T-helper 9 cell (primary cell): ENCODE measurements at places on chromosomes 3 and 15.

DNA sequence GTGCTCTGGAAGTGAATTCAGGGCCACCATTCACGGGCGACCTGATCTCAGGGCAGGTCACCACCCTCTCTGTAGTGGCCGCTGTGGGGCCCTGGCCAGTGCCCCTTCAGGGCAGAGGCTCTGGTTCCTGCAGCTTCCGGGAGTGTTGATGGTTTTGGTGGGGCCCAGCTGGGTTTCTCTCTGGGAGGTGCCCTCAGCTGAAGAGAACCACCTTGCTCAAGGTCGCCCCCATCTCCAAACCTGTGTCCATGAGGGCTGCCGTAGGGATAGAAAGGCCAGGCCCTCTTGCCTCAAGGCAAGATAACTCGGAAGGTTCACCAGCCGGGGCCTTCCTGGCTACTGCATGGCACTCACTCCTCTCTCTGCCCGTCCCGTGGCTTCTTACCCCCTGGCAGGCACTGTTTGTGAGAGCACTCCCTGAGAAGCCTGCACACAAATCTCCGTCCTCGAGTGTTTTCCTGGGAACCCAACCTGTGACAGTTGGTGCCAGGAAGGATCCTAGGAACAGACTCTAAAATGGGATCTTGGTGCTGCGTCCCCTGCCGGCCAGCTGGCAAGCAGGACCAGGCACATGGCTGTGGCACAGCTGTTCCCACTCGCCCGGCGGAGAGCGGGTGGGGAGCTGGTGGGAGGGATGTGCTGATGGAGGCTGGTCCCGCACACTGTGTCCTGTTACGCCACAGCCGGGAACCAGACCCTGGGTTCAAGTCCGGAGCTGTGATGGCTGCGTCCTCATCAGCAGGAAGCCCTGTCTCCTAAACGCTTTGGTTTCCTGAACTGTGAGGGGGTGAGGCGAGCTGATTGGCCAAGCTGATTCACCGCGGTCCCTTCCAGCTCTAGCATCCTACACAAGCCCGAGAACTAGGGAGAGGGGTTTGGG, 23.2 kb upstream of the PIGZ start:
- DNase-seq = no peak

DNA sequence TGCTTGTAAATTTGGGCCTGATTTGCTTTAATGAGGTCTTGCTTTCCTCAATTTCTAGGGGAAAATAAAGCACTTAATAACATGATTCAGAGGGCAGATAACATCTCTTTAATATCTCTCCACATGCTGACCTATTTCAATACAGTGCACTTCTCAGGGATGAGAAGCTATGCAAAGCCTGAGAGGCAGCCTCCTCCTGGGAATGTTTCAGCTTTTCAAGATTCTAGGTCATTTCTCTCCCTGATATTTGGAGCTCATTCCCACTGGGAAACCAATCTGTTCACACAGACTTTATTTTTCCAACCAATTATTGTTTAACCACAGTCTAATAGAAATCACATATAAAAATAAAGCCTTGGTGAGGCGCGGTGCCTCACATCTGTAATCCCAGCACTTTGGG, 67.0 kb upstream of the LSAMP start:
- no peak for DNase-seq

- no peak for DNase-seq
These were observed 96.7 kb downstream of the ATP10A start for GRCh38 chr15:25766417-25766816.

- no peak for DNase-seq
These were observed 258.7 kb upstream of the PPP2R3A start for GRCh38 chr3:135706758-135707375.

- DNase-seq = no peak
These were observed 1155.5 kb downstream of the TBL1XR1 start for GRCh38 chr3:176041812-176042211.

GRCh38 chr3:111999484-112000324, 982 bp downstream of the TAGLN3 start:
- no peak for DNase-seq

GRCh38 chr3:33145221-33145900, 31.5 kb downstream of the CRTAP start:
- DNase-seq = no peak

DNA sequence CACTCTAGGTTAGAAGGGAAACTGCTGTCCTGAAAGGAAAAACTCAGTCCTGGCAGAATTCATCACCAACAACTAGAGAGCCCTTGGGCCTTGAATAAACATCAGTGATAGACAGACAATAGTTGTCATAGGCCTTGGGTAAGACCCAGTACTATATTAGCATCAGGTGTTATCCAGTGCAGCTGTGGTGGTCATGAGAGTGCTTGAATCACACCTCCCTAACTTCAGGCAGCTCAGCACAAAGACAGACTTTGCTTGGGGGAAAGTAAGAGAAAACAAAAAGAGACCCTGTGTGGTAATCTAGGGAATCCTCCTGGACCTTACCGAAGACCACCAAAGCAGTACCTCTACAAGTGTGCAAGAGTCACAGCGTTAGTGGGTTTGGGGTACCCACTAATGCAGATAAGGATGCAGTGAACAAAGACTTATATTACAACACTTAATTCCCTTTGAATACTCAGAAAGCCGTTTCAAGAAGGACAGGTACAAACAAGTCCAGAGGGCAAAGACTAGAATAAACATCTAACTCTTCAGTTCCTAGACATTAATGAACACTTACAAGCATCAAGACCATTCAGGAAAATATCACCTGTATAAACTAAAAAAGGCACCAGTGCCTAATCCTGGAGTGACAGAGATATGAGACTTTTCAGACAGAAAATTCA, 332.3 kb upstream of the EPHA3 start:
- no peak for DNase-seq

GRCh38 chr3:43075904-43076661, 29.8 kb downstream of the POMGNT2 start:
- no peak for DNase-seq

DNA sequence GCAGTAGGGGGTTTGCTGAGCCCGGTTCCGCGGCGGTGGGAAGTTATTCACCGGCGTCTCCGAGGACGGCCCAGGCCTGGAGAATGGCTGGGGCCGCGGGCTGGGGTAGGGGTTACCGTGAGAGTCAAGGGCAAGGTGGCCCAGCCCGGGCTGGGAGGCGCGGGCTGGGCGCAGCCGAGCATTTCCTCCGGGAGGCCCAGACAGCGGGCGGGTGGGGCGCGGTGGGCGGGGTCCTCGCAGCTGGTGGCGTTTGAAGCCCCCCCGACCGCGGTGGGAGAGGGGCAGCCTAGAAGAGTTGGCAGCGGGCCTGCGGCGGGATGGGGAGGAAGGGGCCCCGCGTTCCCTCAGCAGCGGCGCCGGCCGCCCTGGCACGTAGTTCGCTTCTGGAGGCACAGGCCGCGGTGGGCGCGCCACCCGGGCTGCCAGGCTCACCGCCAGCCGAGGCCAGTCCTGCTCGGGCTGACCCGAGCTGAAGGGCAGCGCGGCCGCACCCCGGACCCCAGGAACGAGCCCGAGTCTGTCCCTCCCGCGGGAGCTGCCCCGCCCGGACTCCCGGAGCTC, 960 bp upstream of the KLF13 start:
- DNase-seq = peak; percentile 61

DNA sequence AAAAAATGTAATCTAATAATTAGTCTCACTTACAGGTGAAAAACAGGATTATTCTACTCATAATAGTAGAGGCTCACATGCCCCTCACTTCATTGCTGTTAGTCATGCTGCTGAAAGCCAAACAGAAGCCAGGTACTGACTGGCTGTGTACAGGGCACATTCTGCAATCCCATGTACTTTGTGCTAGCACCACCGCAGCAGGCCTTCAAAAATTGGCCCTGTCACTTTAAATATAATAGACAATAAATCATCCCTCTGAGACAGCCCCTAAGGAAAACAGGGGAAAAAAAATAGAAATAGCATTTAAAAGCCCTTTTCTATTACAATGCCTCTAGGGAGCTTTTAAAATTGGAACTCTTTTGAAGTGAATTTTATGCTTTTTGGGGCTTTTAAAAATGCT, 723.8 kb downstream of the TUSC7 start:
- DNase-seq = no peak

GRCh38 chr3:183278479-183279088, 25.5 kb downstream of the B3GNT5 start:
- DNase-seq = no peak

- DNase-seq = no peak
These were observed 132.5 kb upstream of the THBS1 start for GRCh38 chr15:39448409-39448808.

DNA sequence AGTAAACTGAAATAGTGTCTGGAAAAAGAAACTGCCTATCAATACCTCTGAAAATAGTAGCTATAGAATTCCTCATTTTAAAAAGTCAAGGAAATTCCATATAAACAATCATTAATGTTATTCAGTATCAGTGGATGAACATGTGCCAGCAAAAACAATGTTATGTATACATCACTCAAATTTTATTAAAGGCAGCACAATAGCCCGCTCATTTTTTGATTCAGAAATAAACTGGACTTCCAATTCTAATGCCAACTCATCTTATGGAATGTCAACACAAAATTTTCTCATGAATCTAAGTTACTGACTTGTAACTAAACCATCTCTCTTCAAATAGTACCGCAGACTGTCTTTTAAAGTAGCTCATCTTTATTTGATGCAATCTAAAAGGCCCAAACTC, 19.0 kb downstream of the THBS1 start:
- no peak for DNase-seq

- DNase-seq = no peak
These were observed 792 bp downstream of the TPRA1 start for GRCh38 chr3:127589600-127590281.

GRCh38 chr15:63469190-63469589, 35.2 kb upstream of the USP3 start:
- DNase-seq = no peak

DNA sequence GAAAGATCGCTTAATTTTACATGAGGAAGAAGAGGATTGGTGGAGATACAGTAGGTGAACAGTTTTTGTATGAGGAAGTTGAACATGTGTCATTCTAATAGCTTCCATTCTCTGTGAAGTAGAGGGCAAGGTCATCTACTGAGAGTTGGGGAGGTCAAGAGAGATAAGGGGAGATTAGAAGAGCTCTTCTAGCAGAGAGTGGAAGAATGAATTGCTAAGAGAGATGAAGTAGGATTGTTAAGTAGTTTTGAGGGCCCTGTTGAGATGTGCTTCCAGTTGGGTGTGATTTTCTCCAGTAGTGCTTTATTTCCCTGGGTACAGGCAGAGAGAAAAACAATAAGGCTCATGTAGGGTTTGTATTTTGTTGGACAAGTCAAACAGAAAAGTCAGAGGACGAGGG, 5.2 kb downstream of the OPA1 start:
- DNase-seq = no peak

DNA sequence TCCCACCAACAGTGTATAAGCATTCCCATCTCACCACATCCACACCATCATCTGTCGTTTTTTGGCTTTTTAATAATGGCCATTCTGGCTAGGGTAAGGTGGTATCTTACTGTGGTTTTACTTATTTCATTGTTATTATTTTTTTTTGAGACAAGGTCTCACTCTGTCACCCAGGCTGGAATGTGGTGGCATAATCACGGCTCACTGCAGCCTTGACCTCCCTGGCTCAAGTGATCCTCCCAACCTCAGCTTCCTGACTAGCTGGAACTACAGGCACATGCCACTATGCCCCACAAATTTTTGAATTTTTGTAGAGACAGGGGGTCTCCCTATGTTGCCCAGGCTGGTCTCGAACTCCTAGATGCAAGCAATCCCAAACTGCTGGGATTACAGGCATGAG, 11.0 kb upstream of the CSRNP1 start:
- no peak for DNase-seq

GRCh38 chr15:90686435-90687218, 30.5 kb upstream of the BLM start:
- no peak for DNase-seq

GRCh38 chr15:63186065-63186464, 3.3 kb upstream of the RAB8B start:
- no peak for DNase-seq

- DNase-seq = no peak
These were observed 9.8 kb upstream of the SNRPN start for GRCh38 chr15:24944954-24945353.

DNA sequence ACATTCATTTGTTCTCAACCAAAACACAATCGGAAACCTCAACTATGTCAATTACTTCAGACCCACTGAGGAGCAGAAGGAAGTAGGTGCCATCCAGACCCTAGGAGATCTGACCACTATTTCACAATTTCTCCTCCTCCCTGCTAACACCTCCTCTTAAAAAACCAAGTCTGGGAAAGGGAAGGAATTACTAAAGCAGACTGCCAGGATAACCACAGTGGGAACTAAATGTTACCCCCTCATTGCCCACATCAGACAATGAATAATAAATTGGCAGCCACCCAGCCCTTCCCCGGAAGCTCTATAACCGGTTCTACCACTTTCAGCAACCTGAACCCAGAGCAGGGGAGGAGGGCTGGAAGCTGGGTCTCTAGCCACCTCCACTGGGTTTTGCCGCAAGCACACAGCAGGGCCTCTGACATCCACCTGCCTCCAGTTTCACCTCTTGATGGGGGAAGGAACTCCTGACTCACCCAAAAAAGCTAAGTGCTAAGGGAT, 17.6 kb downstream of the C15orf62 start:
- DNase-seq = peak; percentile 24

GRCh38 chr15:86663304-86663703, 583.6 kb downstream of the AGBL1 start:
- no peak for DNase-seq

- no peak for DNase-seq
These were observed 164.3 kb downstream of the FNDC3B start for GRCh38 chr3:172203522-172204258.

- DNase-seq = no peak
These were observed 46.7 kb downstream of the TLE3 start for GRCh38 chr15:70050970-70051369.

- DNase-seq = no peak
These were observed 155.0 kb downstream of the NLGN1 start for GRCh38 chr3:173552526-173552925.

DNA sequence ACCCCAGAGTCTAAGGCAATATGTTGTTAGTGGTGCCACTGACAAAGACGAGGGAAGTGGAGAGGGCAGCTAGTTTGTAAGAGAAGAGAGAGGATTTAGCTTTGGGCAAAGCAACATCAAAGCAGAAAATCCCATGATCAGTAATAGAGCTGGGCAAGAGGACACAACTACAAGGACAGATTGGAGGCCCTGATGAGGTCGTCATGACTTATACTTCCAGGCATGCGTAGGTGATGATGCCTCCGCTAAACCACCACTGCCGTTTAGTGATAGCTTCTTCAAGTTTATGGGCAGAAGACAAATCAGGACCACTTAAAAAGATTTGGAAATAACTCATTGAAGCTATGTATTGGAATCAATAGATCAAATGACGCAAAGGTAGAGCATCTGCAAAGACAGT, 2.6 kb downstream of the HRG start:
- DNase-seq = no peak

GRCh38 chr3:122298239-122298638, 26.8 kb upstream of the CSTA start:
- DNase-seq = no peak
